ENCODE measurements at places on chromosomes 7 and 10. TPM values are rescaled to one million over a fixed set of nuclear protein-coding genes. Genes with fewer than 3 reads are reported as not detected.

DNA sequence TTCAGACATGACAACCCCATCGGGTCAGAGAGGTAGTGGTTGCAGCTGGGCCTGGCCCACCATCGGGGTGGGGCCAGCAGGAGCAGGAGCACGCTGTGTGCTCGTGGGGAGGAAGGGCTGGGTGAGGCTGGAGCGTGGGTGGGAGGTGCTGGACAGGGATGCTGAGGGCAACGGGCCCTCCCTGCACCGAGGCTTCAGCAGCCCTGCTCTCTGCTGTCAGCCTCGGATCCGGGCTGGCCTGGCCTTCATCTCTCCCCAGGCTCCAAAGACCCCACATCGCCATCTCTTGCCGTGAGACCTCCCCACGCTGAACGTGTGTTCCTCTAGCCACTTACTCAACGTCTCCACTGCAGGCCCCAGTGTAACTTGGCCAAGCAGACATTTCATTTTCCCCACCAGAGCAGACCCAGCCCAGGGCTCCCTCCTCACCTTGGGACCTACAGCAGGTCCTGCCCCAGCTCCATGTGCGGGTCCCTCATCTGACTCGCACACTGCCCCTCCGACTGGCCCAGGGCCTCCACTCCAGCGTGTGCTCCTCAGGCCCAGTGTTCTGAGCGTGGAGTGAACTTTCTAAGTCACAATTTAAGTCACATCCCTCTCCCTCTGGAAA lies 462.4 kb downstream of the DNAJB6 start:
- H3K27ac ChIP-seq, result no peak overlapping the region
- DNase-seq, result no peak
- H3K36me3 ChIP-seq, result no peaks in the 10 kb centered on the region

- H3K4me3 ChIP-seq, result no peak overlapping the region
- H3K4me1 ChIP-seq, result no peaks in the 10 kb centered on the region
- no peak for DNase-seq
These were observed 904.2 kb upstream of the POT1 start for GRCh38 chr7:125833839-125834238.

DNA sequence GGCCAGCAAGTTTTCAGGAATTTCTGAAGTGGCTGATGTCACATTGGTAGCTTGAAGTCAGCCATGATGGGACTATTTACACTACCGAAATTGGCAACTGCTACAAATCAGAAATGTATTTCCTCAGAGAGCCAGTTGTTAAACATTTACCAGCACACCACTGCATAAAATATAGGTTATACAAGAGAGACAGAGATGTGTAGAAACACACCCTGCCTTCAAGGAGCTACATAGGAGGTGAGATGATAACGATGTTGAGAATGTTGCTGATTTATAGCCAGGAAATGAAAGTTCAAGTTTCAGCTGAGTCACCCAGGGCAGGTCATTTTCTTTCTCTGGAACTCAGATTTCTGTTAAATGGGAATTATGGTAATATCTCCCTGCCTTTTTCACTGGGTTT lies 46.0 kb upstream of the TCF7L2 start:
- H3K27me3 ChIP-seq, result no peaks in the 10 kb centered on the region
- no peak for DNase-seq
- no peak overlapping the region for H3K27ac ChIP-seq
- H3K36me3 ChIP-seq, result no peaks in the 10 kb centered on the region
- no peak overlapping the region for H3K4me3 ChIP-seq

GRCh38 chr10:13717936-13718772 lies 131.4 kb downstream of the PRPF18 start:
- peak overlapping the region; percentile 16 for H3K4me3 ChIP-seq
- H3K27me3 ChIP-seq, result no peaks in the 10 kb centered on the region
- peak overlapping the region; percentile 40 for H3K27ac ChIP-seq
- H3K4me1 ChIP-seq, result no peaks in the 10 kb centered on the region

DNA sequence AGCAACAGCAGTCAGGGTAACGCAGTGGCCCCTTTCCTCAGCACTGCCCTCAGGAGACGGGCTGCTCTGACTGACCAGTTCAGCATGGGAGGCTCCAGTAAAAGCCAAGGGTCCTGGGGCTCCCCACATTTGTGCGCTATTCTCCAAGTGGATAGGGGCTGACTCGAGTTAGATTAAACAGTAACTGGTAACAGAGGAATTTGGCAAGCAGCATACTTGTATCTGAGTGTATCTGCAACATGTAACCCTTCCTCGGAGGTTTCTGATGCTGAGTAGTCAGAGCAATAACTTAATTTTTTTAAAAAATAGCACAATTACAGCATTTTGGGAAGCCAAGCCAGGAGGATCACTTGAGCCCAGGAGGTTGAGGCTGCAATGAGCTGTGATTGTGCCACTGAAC lies 22.8 kb downstream of the SORBS1 start:
- no peak overlapping the region for H3K4me3 ChIP-seq
- peaks cover 5% of the 10 kb centered on the region for H3K4me1 ChIP-seq
- no peaks in the 10 kb centered on the region for H3K36me3 ChIP-seq
- DNase-seq, result no peak
- peak overlapping the region; percentile 77 for H3K27ac ChIP-seq
- no peaks in the 10 kb centered on the region for H3K27me3 ChIP-seq

DNA sequence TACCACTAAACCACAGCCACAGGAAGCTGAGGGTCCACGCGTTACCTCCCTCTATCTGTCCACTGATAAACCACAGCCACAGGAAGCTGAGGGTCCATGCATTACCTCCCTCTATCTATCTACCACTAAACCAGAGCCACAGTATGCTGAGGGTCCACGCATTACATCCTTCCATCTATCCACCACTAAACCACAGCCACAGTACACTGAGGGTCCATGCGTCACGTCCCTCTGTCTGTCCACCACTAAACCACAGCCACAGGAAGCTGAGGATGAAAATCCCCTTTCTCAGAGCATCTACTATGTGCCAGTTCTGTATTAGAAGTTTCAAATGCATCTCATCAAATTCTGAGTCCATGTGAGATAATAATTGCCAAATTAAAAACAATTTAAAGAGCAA lies 589.3 kb downstream of the DNAJB6 start:
- H3K4me3 ChIP-seq, result no peak overlapping the region
- no peaks in the 10 kb centered on the region for H3K36me3 ChIP-seq
- no peak overlapping the region for H3K27ac ChIP-seq
- no peaks in the 10 kb centered on the region for H3K4me1 ChIP-seq
- no peaks in the 10 kb centered on the region for H3K27me3 ChIP-seq
- no peak for DNase-seq

- DNase-seq, result no peak
- H3K4me3 ChIP-seq, result no peak overlapping the region
- no peaks in the 10 kb centered on the region for H3K27me3 ChIP-seq
These were observed 97.7 kb downstream of the ARHGAP12 start for GRCh38 chr10:31830887-31831286.

The SORCS1 gene
- total RNA-seq, result 9.4 TPM

GRCh38 chr7:129089521-129090212 lies 34.8 kb upstream of the TNPO3 start:
- H3K27ac ChIP-seq, result no peak overlapping the region
- no peak for DNase-seq
- H3K4me3 ChIP-seq, result no peak overlapping the region

DNA sequence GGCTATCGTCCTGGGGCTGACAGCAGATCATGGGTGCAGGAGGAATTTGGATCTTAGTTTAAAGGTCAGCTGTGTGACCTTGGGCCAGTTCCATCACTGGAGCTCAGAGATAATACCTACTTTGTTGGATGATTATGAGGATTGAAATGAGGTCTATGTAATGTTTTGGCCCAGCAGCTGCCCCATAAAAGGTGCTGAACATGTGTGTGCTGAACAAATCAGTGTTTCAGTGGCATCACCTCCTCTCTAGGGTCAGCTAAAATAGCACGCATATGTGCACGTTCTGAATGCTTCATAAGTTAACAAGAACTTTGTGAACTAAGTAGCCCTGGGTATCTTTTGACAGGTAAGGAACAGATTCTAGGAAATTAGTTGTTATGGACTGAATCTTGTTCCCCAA lies 84.8 kb upstream of the LRRC18 start:
- no peaks in the 10 kb centered on the region for H3K27me3 ChIP-seq
- H3K36me3 ChIP-seq, result no peaks in the 10 kb centered on the region
- peak overlapping the region; percentile 79 for H3K27ac ChIP-seq
- H3K4me1 ChIP-seq, result no peaks in the 10 kb centered on the region
- peak; percentile 31 for DNase-seq
- no peak overlapping the region for H3K4me3 ChIP-seq

- no peak overlapping the region for H3K4me3 ChIP-seq
- no peak overlapping the region for H3K27ac ChIP-seq
- H3K36me3 ChIP-seq, result no peaks in the 10 kb centered on the region
- H3K27me3 ChIP-seq, result no peaks in the 10 kb centered on the region
These were observed 54.9 kb downstream of the CLIP2 start for GRCh38 chr7:74344132-74344496.

The ANKRD7 gene
- not detected for total RNA-seq

GRCh38 chr7:50349399-50349798 lies 44.9 kb downstream of the IKZF1 start:
- H3K4me3 ChIP-seq, result no peak overlapping the region
- no peak overlapping the region for H3K27ac ChIP-seq
- DNase-seq, result no peak
- H3K4me1 ChIP-seq, result no peaks in the 10 kb centered on the region
- no peaks in the 10 kb centered on the region for H3K27me3 ChIP-seq
- no peaks in the 10 kb centered on the region for H3K36me3 ChIP-seq

DNA sequence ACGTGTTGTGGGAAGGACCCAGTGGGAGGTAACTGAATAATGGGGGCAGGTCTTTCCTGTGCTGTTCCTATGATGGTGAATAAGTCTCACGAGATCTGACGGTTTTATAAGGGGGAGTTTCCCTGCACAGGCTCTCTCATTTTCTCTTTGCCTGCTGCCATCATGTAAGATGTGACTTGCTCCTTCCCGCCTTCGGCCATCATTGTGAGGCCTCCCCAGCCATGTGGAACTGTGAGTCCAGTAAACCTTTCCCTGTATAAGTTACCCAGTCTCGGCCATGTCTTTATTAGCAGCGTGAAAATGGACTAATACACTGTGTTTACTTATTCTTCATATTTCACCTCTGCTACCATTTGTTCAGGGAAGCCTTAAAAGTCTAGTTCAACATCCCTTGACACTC lies 2.2 kb upstream of the DNAAF5 start:
- DNase-seq, result no peak
- H3K4me3 ChIP-seq, result no peak overlapping the region
- no peaks in the 10 kb centered on the region for H3K27me3 ChIP-seq
- no peak overlapping the region for H3K27ac ChIP-seq
- peaks cover 16% of the 10 kb centered on the region for H3K4me1 ChIP-seq

DNA sequence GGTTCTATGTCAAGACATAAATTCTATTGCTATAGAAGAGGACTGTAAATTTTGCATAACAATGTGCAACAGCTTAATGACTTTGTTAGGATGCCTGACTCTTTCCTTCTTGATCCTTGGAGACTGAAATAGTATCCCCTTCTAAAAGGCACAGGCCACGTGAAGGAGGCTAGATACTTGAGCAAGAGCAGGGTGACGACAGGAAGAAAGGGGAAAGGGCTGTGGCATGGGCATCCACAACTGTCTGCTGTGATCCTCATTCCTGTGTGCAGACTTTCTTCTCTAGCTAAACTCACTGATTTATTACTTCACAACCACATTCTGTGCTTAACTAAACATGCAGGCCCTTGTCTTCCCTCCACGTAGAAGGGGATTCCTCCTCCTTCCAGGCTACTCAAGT lies 1111.8 kb upstream of the C7orf33 start:
- DNase-seq, result no peak
- H3K36me3 ChIP-seq, result no peaks in the 10 kb centered on the region
- H3K4me3 ChIP-seq, result no peak overlapping the region

DNA sequence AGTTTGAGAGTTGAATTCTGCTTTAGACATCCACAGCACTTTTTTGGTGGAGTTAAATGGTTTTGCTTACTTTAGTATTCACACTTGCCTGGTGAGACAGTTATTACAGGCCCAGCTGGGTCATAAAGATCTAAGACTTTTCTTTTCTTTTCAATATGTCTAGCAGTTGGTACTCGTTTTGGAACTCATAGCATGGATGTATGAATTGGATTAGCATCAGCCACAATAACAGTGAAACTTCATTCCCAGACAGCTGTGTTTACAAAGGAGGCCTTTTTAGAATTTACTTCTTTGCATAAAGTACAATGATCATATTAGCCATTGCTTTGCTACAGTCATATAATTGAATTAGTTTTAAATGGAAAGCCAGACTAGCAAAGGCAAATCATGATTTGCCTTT lies 168.4 kb upstream of the DKK1 start:
- H3K27ac ChIP-seq, result no peak overlapping the region
- DNase-seq, result no peak
- H3K36me3 ChIP-seq, result no peaks in the 10 kb centered on the region
- H3K27me3 ChIP-seq, result no peaks in the 10 kb centered on the region
- H3K4me1 ChIP-seq, result no peaks in the 10 kb centered on the region
- H3K4me3 ChIP-seq, result no peak overlapping the region

DNA sequence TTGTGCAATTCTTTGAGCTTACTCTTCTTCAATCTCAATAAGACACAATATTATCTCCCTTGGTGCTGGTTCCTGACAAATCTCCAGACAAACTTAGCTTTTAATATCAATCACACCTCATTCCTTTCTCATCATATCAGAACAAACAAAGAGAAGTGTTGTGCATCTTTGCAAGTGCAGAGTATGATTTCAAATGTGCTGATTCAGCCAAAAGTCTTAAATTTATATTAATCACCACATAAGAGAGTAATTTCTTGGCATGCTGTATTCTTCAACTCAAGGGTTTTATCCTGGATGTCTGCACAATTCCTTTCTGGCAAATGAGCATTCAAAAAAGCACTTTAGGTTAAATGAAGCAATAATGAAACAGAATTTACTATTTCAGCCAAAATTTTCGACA lies 877.8 kb downstream of the ANKRD7 start:
- H3K4me1 ChIP-seq, result no peaks in the 10 kb centered on the region
- DNase-seq, result no peak
- no peaks in the 10 kb centered on the region for H3K36me3 ChIP-seq

- no peak for DNase-seq
- H3K4me3 ChIP-seq, result no peak overlapping the region
- no peaks in the 10 kb centered on the region for H3K27me3 ChIP-seq
- no peaks in the 10 kb centered on the region for H3K4me1 ChIP-seq
- H3K36me3 ChIP-seq, result no peaks in the 10 kb centered on the region
These were observed 8.6 kb upstream of the ZNF713 start for GRCh38 chr7:55878691-55879090.

DNA sequence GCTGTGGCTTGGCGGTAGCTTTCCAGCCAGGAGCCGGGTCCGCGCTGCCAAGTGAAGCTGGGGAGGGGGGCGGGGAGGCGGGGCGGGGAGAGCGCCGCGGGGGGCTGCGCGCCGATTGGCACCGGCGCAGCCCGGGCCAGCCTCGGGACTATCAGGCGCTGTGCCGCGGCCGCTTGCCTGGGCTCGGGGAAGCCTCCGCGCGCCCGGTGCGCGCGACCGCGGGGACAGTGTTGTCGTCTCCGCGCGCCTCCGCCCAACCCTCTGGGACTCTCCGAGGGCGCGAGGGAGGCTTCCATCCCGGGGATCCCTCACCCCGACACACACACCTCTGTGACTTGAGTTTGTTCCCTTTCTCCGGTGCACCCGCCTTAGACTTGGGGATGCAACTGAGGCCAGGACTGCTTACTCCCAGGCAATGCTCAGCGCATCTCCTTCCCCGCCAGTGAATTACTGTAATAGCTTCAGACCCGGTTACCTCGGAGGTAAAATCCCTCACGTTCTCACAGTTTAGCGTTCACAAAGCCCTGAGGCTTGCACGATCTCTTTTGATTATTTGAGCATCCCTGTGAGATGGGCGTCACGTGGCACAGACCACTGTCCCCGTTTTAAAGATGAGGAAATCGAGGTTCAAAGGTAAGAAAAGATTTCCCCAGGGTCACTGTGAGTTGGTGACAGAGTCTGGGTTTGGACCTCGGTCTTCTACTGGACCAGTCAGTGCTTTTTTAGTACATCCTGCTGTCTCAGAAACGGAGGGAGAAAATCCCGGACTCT lies at the start of gene NKX1-2:
Gene NKX1-2 (minus strand): TSS at position 24 of the 771 bp plus-strand sequence. CDS start 92 bp downstream, outside the sequence.
- peaks cover 36% of the 10 kb centered on the region for H3K27me3 ChIP-seq
- H3K27ac ChIP-seq, result no peak within 1 kb of the TSS
- H3K36me3 ChIP-seq, result no peaks in the 10 kb centered on the region
- no peaks in the 10 kb centered on the region for H3K4me1 ChIP-seq

Data from uterus (tissue), 4 donors.